ENCODE measurements at places on chromosomes 1 and 21. TPM values are rescaled to one million over a fixed set of nuclear protein-coding genes. Genes with fewer than 3 reads are reported as not detected.

- DNase-seq: no peak
Measured at GRCh38 chr1:15712168-15712567, 23.9 kb upstream of the SLC25A34 start.

DNA sequence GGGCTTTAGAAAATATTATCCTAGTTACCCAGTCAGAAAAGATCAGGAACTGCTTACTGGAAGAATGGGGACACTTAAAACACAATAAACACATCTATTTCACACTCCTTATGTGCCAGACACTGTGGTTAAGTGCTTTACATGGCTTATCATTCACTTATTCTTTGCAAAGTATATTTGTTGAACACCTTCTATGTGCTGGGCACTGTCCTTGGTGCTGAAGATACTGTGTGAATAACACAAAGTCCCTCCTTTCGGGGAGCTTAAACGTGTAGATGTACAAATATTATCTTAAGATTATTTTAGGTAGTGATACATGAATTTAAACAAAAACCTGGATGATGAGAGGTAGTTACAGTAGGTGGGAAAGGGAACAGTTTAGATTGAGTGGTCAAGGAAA lies 169.3 kb downstream of the ST6GALNAC5 start:
- no peak for DNase-seq

DNA sequence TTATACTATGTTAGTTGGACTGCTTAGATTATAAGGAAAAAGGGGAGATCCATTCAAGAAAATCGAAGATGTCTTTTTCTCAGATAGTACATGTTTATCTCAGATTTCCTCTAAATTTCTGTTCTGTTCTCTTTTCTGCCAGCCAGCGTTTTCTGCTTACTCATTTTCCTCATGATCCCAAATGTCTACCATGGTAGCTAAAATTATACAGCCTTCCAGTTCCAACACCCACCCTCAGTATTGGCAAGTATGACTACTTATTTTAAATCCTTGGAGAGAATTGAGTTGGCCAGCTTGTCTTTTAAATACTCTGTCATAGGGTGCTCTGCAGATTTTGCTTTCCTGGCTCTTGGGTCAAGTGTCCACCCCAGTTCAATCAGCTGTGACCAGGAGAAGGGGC lies 95.7 kb upstream of the PLXNA2 start:
- no peak for DNase-seq

DNA sequence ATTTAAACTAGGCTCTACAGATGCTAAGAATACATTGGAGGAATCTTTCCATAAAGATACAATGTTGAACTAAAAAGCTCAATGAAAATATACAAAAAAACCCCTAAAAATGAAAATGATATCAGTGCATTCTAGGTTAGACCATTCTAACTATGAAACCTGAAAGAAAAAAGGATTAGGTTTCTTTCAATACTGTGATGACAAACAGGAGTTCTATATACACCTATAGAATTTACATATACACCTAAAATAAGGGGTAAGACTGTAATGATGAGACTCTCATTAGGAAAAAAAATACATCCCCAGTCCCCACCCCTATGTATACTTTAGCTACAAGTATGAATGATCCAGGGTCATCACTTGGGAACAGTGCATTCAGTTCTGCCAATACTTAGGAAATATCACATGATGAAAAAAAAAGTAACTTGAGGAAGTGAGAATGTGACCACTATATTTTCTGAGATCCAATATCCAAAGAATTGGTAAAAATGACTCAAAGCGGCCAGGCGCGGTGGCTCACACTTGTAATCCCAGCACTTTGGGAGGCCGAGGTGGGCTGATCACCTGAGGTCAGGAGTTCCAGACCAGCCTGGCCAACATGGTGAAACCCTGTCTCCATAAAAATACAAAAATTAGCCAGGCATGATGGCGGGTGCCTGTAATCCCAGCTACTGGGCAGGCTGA lies 26.3 kb downstream of the SELENOF start:
- DNase-seq: no peak

The C8A gene
- 0.77 TPM for total RNA-seq

The VANGL1 gene
- total RNA-seq: 25.8 TPM

The TIAM1 gene
- total RNA-seq: 36.8 TPM

Data from progenitor cell of endocrine pancreas (in vitro differentiated cells).